ENCODE measurements at places on chromosomes 5 and 9.

GRCh38 chr9:70135176-70135575 lies 91.5 kb downstream of the MAMDC2 start:
- DNase-seq: no peak

GRCh38 chr5:132680780-132681475 lies 7.1 kb downstream of the IL4 start:
- DNase-seq: no peak

GRCh38 chr5:132497488-132497997 lies 7.0 kb upstream of the IRF1 start:
- DNase-seq: no peak

DNA sequence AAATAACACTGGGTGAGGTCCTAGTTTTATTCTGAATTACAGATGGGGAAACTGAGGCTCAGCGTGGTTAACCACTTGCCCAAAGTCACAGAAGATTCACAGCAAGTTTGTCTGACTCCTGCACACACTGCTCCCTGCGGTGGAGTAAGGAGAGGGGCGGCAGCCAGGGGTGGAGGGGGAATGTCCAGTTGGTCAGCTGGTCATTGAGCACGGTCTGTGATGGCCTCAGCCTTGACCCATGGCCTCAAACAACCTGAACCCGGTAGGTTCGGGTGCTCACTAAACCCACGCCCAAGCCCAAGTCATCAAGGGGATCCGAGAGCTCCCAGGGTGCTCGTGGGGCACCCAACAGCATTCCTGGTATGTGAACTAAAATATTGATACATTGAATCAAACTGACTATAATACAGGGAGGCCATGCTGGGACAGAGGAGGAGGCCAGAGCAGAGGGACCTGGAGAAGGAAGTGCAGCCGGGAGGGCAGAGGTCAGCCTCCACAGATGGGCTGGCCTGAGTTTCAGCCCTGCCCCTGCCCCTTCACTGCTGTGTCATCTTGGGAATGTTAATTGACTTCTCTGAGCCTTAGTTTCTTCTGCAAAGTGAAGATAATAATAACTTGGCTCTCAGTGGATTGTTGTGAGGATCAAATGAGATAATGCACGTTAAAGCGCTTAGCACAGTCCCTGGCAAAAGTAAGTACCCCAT lies 3.6 kb upstream of the IL17B start:
- no peak for DNase-seq

- no peak for DNase-seq
Measured at GRCh38 chr5:9182899-9183695, 362.8 kb downstream of the SEMA5A start.

GRCh38 chr9:37995961-37996818 lies 72.8 kb downstream of the SHB start:
- DNase-seq: no peak

DNA sequence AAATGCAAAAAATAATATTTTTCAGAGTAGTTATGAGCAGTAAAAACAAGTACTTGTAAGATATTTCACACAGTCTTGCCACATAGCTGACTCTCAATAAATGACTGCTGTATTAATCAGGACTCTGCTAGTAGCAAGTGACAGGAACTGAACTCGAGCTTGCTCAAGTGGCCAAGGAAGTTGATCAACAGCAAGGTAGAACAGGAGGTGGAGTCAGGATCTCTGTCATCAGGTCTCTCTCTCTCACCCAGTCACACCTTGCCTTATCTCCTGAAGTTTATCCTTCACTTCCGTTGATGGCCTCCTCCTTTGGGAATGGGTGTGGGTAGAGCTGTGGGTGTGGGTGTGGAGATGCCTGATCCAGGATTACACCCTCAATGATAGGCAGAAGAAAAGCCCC lies 107.0 kb downstream of the GPBP1 start:
- DNase-seq: no peak

- no peak for DNase-seq
Measured at GRCh38 chr5:150642567-150642927, 2.1 kb downstream of the SYNPO start.
